ENCODE measurements at places on chromosomes 11 and 22. TPM values are rescaled to one million over a fixed set of nuclear protein-coding genes. Genes with fewer than 3 reads are reported as not detected.

Gene MYO18B
- 96.3 TPM for polyA plus RNA-seq

Gene RAB39A
- polyA plus RNA-seq, result not detected

Gene DERL3
- polyA plus RNA-seq, result 5.0 TPM

Gene KCNC1
- 0.16 TPM for polyA plus RNA-seq

Gene FBXO7
- 38.0 TPM for polyA plus RNA-seq

Gene DDX17
- polyA plus RNA-seq, result 134 TPM

Gene RAB36
- polyA plus RNA-seq, result 0.59 TPM
